Ovary (tissue), 10 donors: ENCODE measurements at places on chromosomes 5 and 9. TPM values are rescaled to one million over a fixed set of nuclear protein-coding genes. Genes with fewer than 3 reads are reported as not detected.

DNA sequence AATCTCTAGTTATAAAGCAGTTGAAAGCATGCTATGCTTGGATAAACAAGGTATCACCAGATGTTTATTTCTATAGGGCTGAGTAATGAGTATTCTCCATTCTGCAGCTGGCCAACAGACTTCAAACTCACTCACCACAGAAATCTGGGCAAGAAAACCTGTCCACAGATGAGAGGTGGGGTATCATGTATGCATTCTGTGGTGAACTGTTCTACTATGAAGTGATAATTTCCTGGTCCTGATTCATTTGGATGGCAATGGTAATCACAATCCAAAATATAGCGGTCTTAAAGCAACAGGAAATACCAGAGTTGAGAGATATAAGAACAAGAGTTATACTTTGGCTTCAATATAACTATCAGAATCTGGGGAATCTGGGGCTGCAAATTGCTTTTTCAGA is 65.9 kb upstream of the EFNA5 start:
- DNase-seq: no peak

- no peak for DNase-seq
Measured at GRCh38 chr9:14303521-14303920, 10.4 kb downstream of the NFIB start.

DNA sequence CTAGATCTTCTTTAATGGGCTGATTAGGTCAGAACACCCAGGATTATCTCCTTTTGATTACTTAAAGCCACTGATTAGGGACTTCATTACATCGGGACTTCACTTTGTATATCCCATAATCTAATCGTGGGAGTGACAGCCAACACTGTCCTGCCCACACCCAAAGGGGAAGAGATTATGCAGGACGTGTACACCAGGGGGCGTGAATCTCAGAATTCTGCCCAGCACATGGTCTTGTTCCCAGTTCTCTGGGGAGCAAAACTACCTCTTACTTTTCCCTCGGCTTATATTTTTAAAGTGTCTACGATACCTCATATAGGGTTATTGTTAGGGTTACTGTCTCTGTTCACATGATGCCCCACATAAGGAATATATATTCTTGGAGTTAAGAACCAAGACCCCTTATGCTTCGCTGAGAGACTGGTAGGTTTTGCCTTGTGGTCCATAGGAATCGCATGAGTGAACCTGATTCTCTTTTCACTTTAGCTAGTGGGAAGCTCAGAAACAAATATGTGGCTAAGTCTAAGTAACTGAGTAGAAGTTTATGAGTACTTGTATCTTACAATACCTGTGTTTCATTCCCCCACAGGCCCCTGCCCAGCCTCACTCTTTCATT is 192.7 kb downstream of the GNA14 start:
- DNase-seq: no peak

DNA sequence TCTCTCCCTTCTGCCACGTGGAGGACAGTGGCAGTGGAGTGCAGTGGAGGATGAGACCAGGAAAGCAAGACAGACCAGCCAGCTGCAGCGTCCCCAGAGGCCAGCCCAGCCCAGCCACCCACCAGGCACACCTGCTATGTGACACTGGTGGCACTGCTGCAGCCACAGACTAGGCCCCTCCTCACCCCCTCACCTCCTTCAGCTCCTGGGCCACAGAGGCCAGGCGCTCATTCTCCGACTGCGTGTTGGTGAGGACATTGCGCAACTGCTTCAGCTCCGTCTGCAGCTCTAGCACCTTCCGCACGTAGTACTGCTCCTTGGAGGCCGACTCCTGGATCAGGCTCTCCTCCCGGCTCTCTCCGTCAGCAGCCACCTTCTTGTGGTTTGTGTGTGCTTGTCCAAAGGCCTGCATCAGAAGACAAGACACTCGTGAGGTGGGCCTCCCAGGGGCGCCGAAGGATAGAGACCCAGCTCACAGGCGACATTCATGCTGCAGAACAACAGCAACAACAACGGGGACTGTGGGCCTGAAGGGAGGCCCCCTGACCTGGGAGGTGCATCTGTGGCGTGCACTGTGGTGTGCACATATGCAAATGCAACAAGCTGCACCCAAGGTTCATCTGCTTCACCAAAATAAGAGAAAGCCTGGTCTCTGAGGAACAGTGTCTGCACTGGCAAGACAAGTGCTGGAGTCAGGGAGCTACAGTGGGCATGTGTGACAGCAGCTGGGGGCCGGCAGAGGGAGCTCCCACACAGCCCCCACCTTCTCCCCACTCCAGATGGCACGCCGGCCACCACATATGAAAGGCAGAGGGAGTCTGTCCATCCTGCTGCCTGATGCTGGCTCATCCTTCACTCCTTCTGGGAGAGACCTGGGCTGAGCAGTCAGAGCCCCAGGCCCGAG is 35.5 kb downstream of the BICD2 start:
- no peak for DNase-seq

- no peak for DNase-seq
Measured at GRCh38 chr5:159955056-159955624, 38.9 kb downstream of the ADRA1B start.

DNA sequence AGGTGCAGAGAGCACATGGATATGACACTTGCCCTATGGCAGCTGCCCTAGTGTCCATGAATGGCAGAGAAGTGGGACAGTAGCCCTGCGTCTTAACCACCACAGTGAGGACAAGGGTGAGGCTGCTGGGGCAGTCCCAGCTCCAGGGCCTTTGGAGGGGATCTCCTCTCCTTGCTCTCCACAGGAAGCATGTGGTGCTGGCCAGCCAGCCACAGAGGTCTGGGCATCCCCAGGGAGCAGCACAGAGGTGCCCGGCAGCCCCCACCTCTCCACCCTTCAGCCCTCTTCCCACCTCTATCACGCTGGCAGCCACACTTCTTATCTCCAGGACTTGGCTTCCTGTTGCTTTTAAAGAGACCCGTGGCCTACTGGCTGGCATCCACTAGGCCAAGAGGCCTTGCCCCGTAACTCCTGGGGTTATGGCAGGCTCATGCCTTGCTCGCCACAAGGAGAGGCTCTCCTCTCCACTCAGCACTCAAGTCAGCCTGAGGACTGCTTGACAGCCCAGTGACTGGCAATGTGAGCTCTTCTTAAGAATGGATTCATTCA is 21.9 kb downstream of the CSF2 start:
- DNase-seq: no peak

- DNase-seq: no peak
Measured at GRCh38 chr5:159440968-159441367, 110.7 kb upstream of the IL12B start.

DNA sequence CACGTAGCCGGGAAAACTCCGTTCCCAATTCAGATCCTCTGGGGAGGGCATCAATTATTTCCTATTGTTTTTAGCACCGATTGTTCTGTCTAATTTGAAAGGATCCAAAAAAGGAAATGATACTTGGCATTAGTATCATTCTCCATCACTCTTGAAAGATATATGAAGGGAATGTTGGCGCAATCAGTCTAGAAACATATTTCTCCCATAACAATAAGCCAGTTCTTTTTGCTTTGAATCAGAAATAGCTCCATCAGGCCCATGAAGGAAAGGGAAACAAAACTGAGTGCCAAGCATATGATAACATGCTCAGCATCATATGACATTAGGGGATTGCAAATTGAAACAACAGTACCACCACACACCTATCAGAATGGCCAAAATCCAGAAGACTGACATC is 39.8 kb downstream of the SRD5A1 start:
- no peak for DNase-seq

DNA sequence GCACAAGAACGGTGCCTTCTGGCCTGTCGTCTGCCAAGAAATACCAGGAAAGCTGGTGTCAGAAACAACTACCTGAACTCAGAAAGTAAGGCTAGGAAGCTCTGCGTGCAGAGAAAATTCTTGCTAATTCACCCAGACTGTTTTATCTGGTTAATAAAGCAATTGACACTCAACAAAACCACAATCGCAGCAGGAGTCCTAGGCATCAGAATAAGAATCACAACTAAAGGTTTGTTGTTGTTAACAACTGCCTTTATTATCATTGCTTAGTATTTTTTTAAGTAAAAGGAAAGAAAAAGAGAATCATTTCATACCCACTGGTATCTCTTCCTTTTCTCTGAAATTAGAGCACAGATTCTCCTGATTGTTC is 3.9 kb upstream of the ISL1 start:
- no peak for DNase-seq

GRCh38 chr9:126114850-126115460 is 211.7 kb upstream of the MVB12B start:
- DNase-seq: no peak

Gene LOX
- polyA plus RNA-seq: 12.4 TPM

Gene MEF2C
- polyA plus RNA-seq: 27.4 TPM

Gene COL15A1
- 48.6 TPM for polyA plus RNA-seq

Gene CCDC152
- 3.3 TPM for polyA plus RNA-seq

Gene TRPM6
- polyA plus RNA-seq: 0.18 TPM
